ENCODE measurements at places on chromosomes 2 and 18. TPM values are rescaled to one million over a fixed set of nuclear protein-coding genes. Genes with fewer than 3 reads are reported as not detected.

Gene KYNU
- total RNA-seq: 165 TPM

GRCh38 chr2:8582651-8583399 lies 99.0 kb upstream of the ID2 start:
- DNase-seq: no peak

Gene CYRIA
- 0.05 TPM for total RNA-seq

Gene HOXD11
- 0.37 TPM for total RNA-seq

GRCh38 chr2:28419443-28420270 lies 27.0 kb downstream of the FOSL2 start:
- DNase-seq: no peak

Gene KANSL1L
- 27.1 TPM for total RNA-seq

GRCh38 chr18:80147037-80147417 lies 38.0 kb downstream of the ADNP2 start:
- DNase-seq: no peak

DNA sequence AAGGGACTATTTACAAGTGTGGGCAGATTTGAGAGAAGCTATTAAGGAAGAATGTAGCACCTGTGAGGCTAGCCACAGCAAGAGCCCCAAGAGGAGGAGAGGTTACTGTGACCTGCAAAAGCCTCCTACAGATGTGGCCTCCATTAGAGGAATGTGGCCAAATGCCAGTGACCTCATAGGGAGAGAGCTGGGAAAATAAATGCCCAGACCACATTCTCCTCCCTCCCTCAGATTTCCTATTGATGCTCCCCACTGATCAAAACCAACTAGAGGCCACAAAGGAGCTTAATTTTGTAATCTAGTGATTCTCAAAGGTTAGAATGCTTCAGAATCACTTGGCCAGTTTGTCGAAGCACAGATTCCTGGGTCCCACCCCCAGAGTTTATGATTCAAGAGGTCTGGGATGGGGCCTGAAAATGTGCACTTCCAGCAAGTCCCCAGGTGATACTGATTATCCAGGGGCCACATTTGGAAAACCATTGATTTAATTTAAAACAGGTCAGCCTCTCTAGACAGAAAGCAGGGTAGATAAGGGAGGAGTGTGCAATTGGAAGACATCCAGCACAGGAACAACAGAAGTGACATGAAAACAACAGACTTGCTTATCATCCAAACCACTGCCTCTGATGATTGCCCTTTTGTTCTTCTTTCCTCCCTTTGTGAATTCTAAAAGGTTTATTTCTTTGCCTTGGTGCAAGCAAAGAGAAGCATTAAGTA lies 61.2 kb upstream of the RBBP8 start:
- DNase-seq: no peak

Gene FBXO41
- 3.6 TPM for total RNA-seq

Gene POTEC
- total RNA-seq: not detected

Gene CCT7
- 762 TPM for total RNA-seq

Gene INHA
- total RNA-seq: 0.18 TPM

- DNase-seq: peak; percentile 26
Measured at GRCh38 chr2:161283926-161284325, 24.3 kb upstream of the PSMD14 start.

Gene CPLX4
- not detected for total RNA-seq

Measured in SK-MEL-5 (cell line).